Upper lobe of left lung (tissue), 6 donors: ENCODE measurements at places on chromosomes 5 and 9. TPM values are rescaled to one million over a fixed set of nuclear protein-coding genes. Genes with fewer than 3 reads are reported as not detected.

GRCh38 chr5:111551161-111551560 is 38.8 kb upstream of the STARD4 start:
- H3K27me3 ChIP-seq: no peaks in the 10 kb centered on the region
- peaks cover 21% of the 10 kb centered on the region for H3K4me1 ChIP-seq
- no peak for DNase-seq
- H3K27ac ChIP-seq: peak overlapping the region; percentile 46

The CCL27 gene
- total RNA-seq: 32.5 TPM

GRCh38 chr9:114060070-114060469 is 18.0 kb downstream of the AMBP start:
- no peak overlapping the region for H3K4me3 ChIP-seq
- H3K27ac ChIP-seq: no peak overlapping the region
- DNase-seq: no peak
- no peaks in the 10 kb centered on the region for H3K4me1 ChIP-seq
- no peaks in the 10 kb centered on the region for H3K27me3 ChIP-seq

- H3K4me3 ChIP-seq: no peak overlapping the region
- no peak for DNase-seq
- H3K4me1 ChIP-seq: no peaks in the 10 kb centered on the region
- H3K27me3 ChIP-seq: no peaks in the 10 kb centered on the region
Measured at GRCh38 chr5:73968729-73969128, 342.7 kb downstream of the ARHGEF28 start.

DNA sequence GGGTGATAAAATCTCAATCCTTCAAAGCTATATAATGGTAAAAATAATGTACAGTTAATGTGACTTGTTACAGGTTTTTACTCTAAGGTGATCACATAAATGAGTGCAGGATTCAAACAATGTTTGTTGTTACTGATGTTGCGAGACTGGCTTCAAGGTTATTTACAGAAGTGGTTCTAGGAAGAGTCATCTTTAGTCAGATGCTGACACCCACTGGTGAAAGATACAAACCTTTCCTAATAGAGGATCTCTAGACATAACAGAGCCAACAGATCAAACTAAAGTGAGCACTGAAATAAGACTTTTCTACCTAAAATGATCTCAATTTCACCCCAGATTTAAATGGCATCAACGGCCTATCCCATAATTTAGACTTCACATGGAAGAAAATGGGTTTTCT is 20.2 kb downstream of the ARSB start:
- no peak overlapping the region for H3K27ac ChIP-seq
- H3K4me3 ChIP-seq: no peak overlapping the region
- H3K27me3 ChIP-seq: no peaks in the 10 kb centered on the region
- no peak for DNase-seq

DNA sequence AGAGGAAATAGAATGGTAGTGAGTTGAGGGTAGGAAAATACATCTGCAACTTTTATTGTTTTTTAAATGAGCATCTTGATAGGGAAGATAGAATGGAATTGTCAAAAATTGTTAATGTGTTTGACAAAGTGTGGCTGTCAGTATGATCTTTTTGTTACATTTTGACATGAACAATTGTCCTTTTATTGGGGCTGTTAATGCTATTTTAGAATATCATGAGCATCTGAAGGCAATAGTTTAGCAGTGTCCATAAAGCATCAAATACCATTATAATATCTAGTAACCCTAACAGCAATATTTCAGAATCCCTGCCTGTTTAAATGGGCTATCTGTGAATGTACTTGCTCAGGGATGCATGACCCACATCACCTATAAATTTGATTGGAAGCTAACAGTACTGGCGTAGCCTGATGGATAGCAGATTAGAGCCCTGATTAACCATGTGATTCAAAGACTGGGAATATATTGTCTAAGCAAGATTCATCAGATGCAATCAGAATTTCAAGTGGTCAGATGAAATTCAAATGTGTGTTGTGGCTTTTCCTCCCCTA is 37.8 kb downstream of the TLE4 start:
- no peak overlapping the region for H3K27ac ChIP-seq
- no peak for DNase-seq
- H3K4me3 ChIP-seq: no peak overlapping the region
- H3K27me3 ChIP-seq: no peaks in the 10 kb centered on the region
